Stimulated activated CD4-positive, alpha-beta T cell treated with anti-CD3 and anti-CD28 coated beads, Interleukin-4, amount 100 ng/mL, for 4 hours (primary cell): ENCODE measurements at places on chromosomes 7 and 10.

GRCh38 chr10:119595676-119596515 is 868 bp downstream of the TIAL1 start:
- peak; percentile 66 for DNase-seq

DNA sequence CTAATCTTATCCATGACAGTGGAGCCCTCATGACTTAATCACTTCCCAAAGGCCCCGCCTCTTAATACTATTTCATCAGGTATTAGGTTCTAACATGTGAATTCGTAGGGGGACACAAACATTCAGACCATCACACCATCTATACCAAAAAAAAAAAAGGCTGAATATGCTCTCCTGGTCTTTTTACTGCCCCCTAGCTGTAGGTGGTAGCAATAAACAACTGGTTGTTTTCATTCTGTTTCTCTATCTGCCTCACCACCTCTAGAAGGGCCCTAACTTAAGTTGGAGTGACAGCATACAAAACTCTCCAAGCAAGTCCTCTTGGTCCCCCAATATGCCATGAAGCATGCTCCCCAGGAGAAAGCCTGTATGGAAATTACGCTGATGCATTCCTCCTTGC is 94.1 kb downstream of the GRM8 start:
- no peak for DNase-seq

GRCh38 chr10:124648738-124649137 is 95.4 kb downstream of the FAM53B start:
- DNase-seq, result peak; percentile 33

DNA sequence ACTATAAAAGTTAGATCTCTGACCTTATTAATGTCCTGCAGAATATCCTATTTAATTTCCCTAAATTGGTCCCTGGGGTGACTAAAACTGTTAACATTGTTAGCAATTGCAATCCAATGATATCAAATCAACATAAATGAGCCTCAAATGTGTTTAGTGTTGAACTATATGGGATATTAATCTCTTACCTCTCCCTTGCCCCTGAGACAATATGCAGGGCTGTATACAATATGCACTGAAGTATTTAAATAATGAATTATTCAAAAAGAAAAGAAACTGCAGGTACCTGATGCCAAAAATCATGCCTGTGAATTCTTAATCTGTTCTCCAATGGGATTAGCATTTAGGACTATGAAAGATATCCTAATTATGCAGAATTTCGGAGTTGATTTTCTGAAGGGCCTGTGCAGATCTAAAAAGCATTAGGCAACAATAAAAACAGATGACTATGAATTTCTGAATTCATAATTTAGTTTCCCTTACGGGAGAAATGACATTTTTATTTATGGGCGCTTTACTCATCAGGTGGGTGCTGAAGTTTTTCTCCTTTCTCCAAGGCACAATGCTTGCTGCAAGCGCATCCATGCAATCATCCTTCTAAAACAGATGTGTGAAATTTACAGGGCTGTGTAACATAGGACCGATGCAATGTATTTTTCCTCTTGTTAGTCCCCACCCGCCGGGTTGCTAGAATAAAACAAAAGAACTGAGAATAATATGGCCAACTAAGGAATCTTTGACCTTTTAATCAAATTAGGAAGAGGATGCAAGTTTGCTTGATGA is 5.4 kb upstream of the C10orf90 start:
- no peak for DNase-seq

DNA sequence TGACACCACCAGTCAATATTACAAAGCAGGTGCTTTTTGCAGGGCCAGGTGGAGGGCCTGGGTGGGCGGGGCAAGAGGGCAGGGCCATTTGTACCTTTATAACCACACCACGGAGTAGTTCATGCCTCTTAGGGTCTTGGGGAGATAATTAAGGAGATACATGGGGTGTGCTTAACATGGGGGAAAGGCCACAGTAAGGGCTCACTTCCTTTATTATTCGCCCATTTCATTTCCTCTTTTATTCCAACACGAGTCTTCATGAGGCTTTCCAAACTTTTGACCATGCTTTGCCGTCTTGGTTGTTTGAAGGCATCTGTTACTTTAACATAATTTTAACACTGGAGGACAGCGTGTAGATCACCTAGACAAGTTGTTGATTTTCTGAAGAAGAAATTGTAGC is 33.3 kb upstream of the LYZL2 start:
- no peak for DNase-seq

- DNase-seq, result no peak
Measured at GRCh38 chr7:125820495-125820894, 890.9 kb upstream of the POT1 start.

DNA sequence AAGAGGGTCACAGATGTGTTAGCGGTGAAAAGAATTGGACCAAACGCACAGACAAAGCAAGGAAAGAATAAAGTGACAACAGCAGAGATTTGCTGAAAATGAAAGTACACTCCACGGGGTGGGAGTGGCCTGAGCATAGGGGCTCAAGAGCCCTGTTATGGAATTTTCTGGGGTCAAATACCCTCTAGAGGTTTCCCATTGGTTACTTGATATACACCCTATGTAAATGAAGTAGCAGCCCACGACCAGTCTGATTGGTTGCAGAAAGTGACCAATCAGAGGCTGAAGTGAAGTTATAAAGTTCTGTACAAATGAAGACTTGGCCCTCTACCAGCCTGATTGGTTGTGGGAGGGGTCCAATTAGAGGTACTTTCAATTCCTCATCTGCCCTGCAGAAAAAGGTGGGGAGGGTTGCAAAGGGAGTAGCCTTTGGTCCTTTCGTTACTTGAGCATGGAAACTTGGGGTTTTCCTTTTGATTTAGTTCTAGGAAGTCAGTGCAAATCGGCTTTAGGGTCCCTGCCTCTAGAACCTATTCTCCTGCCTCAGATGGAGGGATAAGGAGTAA is 125.6 kb upstream of the PRPS1L1 start:
- no peak for DNase-seq
